ENCODE measurements at places on chromosomes 16 and 17.

DNA sequence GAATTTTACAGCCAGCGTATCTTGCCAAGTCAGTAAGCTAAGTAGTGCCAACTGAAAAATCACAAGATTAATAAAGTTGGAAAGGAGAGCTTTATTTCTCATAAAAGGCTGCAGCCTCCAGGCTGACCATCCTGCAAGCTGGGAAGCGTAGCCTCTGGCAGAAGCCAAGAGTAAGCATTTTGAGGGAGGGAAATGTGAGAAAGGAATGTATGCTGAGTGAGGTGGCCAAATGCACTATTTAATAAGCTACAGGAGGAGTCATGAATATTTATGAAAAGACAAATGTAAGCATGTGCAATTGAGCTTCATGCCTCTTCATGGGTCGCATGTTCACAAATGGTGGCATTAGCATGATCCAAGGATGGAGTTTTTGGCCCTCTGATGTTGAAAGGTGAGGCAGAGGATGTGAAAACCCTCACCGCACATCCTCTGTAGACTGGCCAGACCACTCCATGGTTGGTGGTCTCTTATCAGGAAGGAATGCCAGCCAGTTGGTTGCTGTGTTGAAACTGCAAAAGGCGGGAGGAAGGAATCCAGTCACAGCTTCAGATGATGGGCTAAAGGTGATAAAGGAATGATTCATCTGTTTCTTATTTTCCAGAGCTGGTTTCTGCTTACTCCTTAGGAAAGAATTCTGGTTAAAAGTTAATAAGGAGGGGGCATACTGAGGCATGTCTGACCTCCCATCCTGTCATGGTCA lies 9.2 kb downstream of the KRT33B start:
- no peak for DNase-seq

DNA sequence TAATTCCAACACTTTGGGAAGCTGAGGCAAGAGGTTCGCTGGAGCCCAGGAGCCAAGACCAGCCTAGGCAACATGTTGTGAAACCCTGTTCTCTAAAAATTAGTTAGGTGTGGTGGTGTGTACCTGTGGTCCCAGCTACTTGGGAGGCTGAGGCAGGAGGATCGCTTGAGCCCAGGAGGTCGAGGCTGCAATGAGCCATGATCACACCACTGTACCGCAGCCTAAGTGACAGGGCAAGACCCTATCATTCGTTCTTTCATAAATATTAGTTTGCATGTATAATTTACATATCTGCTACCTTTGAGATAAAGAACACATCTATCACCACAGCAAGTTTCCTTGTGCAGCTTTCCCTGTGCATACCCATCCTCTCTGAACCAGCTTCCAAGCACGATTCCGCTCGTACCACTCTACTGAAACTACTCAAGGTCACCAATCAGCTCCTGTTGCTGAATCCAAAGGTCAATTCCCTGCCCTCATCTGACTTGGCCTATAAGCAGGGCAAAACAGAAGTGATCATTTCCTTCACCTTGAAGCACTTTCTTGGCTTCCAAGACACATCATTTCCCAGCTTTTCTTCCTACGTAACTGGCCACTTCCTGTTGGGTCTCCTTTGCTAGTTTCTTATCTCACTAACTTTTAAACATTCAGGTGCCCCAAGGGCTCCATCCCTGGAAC lies 49.1 kb downstream of the GRB2 start:
- DNase-seq = no peak

DNA sequence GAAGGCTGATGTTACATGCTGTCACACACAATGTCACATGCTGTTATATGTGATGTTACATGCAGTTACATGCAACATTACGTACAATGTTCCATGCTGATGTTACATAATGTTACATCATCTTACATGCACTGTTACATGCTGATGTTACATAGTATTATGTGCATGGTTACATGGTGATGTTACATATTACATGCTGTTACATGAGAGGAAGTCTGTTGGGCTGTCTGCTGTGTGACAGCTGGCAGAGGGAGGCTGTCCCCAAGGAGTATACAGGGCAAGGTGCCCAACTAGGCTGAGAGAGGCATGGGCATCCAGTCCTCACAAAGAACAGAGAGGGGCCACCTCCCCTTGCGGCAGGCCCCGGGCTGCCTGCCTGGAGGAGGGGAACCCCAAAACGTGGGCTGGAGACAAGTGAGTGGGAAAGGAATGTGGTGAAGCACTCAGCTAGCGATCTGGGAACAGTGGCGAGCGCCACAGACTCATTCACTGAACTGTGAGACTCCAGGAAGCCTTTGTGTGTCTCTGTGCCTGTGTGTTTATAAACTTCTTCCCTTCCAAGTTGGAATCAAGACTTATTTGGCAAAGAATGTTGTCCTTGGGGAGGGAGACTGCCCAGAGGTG lies 30.6 kb downstream of the TMEM92 start:
- no peak for DNase-seq

GRCh38 chr16:67877064-67877463 lies 4.2 kb downstream of the EDC4 start:
- no peak for DNase-seq

GRCh38 chr17:15143524-15143923 lies 121.6 kb downstream of the PMP22 start:
- no peak for DNase-seq

GRCh38 chr16:81956213-81956948 lies 54.9 kb downstream of the SDR42E1 start:
- no peak for DNase-seq

GRCh38 chr17:41920580-41920955 lies 1.8 kb upstream of the ACLY start:
- no peak for DNase-seq

DNA sequence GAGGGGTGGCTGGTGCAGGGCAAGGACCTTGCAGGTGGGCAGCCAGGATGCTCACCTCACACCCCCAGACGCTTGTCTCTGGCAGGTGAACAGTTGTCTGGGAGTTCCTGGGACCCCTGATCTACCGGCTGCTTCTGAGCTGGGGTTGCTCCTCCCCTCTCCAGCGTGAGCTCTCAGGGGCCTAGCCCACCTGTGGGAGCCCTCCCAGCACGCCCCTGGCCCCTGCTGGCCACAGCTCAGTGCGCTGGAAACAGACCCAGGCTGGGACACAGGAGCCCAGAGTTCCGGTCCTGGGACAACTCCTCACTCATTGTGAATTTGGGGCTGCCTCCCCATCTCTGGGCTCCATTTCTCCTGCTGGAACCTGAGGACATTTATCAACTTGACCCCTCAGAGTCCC lies 30.3 kb downstream of the ARHGAP23 start:
- DNase-seq = no peak

DNA sequence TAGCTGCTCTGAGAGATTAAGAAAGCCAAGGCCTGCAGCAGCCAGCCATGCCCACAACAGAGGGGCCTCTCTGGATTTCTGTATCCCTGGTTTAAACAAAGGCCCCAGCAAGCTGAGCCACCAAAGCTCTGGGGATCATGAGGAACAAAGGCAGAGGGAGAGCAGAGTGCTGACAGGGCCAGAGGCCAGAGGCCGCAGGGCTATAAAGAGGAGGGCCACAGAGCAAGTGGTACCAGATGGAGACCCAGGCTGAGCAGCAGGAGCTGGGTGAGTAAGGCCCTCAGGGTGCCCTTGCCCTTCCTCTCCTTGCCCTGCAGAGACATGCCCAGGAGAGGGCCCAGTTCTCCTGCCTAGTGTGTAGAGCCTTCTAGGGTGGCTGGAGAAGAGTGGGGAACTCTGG lies at the start of gene CRYBA1:
CRYBA1 (plus strand) TSS at position 232 of the 400 bp plus-strand sequence; CDS start at position 237, 5 bp downstream.
- no peak for DNase-seq

- no peak for DNase-seq
Measured at GRCh38 chr17:4837471-4838308, 4.5 kb downstream of the MINK1 start.

DNA sequence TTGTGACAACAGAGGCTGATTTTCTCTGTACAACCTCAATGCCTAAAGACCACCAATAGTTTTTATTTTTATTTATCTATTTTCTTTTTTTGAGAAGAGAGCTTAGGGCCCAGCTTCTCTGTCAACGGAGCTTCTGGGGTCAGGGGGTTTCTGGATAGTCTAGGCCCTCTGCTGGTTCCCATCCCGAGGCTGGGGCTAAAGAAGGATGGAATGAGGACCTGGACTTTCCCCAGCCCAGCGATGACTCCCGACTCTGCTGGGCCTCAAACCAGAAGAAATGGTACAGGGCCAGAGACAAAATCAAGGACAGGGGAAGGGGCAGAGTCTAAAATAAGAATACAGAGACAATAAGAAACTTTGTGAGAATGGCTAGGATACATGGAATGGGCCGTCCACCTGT lies 5.7 kb upstream of the TSPOAP1 start:
- DNase-seq = no peak

GRCh38 chr16:53501216-53501859 lies 1.7 kb downstream of the AKTIP start:
- no peak for DNase-seq

DNA sequence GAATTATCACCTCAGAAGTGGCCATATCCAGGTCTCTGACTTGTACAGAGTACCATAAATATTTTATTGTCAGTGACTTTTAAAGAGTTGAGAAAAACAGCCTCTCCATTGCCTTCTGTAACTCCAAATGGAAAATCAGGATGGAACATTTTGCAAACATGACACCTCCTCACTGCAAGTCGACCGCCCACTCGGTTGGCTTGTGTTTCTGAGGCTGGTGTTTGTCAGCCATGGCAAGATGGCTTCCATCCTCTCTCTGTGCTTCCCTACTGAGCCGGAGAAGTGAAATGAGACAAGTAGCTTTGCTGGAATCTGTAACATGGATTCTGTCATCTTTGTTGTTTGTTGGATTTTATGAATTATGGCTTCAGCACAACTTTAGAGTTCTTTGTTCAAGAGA lies 172.8 kb downstream of the RBFOX1 start:
- no peak for DNase-seq

- no peak for DNase-seq
Measured at GRCh38 chr17:80750263-80750662, 205.6 kb downstream of the RPTOR start.

GRCh38 chr17:2405247-2405926 lies 4.5 kb upstream of the MNT start:
- DNase-seq = no peak

GRCh38 chr16:80681436-80681835 lies 123.0 kb downstream of the CDYL2 start:
- no peak for DNase-seq

DNA sequence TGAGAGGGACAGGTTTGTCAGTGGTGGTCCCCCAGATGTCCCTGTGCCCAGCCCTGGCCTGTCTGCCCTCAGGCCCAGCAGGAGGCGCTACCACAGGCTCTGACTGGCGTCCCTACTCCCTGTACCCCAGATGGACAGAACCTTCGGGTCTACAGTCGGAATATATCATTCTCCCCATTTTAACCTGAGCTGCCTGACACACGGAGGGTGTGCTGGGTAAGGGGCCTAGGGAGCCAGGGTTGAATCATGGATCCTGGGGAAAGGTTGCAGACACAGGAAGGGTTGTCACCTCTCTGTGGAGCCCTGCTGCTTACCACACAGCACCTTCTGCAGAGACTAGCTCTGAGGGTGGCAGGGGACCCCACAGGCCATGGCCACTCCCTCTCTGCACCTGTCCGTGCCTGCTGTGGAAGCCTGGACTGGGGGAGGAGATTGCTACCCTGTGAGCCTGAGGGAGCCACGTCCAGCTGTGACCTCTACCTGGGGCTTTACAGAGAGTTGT lies 162.2 kb upstream of the ZNF267 start:
- no peak for DNase-seq

DNA sequence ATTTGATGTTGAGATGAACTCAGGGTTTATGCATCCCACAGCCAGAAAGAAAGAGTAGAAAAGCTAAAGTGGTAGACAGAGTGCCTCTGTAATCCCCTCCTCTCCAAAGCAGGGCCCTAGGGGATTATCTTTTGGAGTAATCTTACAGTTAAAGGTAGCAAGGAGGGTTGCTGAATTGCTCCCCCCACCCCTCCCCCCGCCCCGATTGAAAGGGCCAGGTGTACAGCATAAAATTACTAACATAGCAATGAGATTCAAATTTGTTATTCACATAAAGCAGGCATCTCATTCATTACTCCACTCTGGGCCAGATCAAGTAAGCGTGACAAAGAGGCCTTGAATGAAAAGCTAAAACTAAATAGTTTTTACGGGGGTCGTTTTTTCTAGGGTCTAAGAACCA lies 72.7 kb downstream of the STH start:
- DNase-seq = no peak

GRCh38 chr16:75389096-75389690 lies 44.1 kb downstream of the CFDP1 start:
- DNase-seq = no peak

- no peak for DNase-seq
Measured at GRCh38 chr17:50059759-50060273, 3.9 kb downstream of the ITGA3 start.
